Smooth muscle cell of bladder (primary cell): ENCODE measurements at places on chromosomes 1 and 21. TPM values are rescaled to one million over a fixed set of nuclear protein-coding genes. Genes with fewer than 3 reads are reported as not detected.

The OSCP1 gene
- 12.4 and 12.8 TPM in 2 replicates for total RNA-seq

The GNG4 gene
- total RNA-seq: 3.2 and 3.7 TPM in 2 replicates

The KCNN3 gene
- under 0.01 and 0.18 TPM in 2 replicates for total RNA-seq

The MIXL1 gene
- not detected in 2 replicates for total RNA-seq

The ADGRB2 gene
- total RNA-seq: 5.0 and 7.0 TPM in 2 replicates

The ATP6V1G3 gene
- not detected in 2 replicates for total RNA-seq

The RGS8 gene
- not detected in 2 replicates for total RNA-seq

The HTR6 gene
- total RNA-seq: not detected in 2 replicates

The AKNAD1 gene
- not detected in 2 replicates for total RNA-seq

The CHI3L2 gene
- 0.28 and 1.4 TPM in 2 replicates for total RNA-seq

The INSRR gene
- total RNA-seq: not detected in 2 replicates

The NUAK2 gene
- 3.9 and 4.8 TPM in 2 replicates for total RNA-seq

The HAPLN2 gene
- total RNA-seq: not detected in 2 replicates
